ENCODE measurements at places on chromosomes 13 and 19. TPM values are rescaled to one million over a fixed set of nuclear protein-coding genes. Genes with fewer than 3 reads are reported as not detected.

DNA sequence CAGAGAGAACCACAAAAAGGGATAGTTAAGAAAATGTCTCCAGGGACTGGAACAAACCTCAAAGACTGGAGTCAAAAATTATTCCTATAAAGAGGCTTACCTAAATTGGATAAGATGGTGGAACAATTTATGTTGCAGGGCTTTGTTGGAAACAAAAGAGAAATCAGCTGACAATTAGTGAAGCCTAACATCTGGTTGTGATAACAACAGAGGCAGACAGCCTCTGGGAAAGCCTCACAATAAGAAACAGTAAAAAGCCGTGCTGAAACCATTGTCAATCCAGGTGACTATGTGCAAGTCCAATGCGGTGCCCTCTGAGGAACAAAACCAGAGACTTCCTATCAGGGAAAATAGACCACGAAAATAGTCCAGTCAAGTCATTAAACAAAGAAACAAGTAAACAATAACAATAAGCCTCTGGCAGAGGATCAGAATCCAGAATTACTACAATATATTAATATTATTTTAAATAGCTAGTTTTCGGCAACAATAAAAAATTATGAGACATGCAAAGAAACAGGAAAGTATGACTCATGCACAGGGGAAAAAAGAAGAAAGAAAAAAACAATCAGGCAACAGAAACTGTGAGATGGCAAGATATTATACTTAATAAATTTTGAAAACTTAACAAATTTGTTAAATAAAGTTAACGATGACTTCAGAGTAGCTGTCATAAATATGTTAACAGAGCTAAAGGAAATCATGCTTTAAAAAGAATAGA is 99.7 kb upstream of the RXFP2 start:
- no peak for DNase-seq

- DNase-seq: peak; percentile 88
Measured at GRCh38 chr19:48489608-48490216, 20.5 kb downstream of the CYTH2 start.

- DNase-seq: no peak
Measured at GRCh38 chr13:95254339-95254738, 46.9 kb downstream of the ABCC4 start.

- no peak for DNase-seq
Measured at GRCh38 chr19:35041548-35042055, at the start of gene HPN. Gene HPN, plus strand, starts transcription at chr19:35041721. Its CDS starts 786 bp downstream, at chr19:35042507.

GRCh38 chr19:46715975-46716671 is 791 bp downstream of the PRKD2 start:
- peak; percentile 41 for DNase-seq

GRCh38 chr19:5809053-5809452 is 4.2 kb downstream of the NRTN start:
- no peak for DNase-seq

DNA sequence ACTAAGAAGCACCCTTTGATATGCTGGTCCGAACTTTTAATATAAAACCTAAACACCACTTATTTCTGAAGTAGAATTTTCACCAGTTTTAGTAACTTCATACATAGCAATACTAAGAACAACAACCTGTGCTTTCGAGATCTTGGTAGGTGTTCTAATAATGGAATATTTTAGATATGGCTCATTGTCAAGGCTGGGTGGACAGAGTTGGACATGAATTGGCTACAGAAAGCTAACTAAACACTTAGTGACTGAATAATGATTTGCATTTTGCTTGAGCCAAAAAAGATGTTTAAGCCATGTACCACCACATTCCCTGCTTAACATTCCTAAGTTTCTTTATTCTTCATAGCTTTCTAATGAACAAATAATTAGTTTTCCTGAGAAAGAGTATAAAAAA is 344.3 kb upstream of the SGCG start:
- no peak for DNase-seq

DNA sequence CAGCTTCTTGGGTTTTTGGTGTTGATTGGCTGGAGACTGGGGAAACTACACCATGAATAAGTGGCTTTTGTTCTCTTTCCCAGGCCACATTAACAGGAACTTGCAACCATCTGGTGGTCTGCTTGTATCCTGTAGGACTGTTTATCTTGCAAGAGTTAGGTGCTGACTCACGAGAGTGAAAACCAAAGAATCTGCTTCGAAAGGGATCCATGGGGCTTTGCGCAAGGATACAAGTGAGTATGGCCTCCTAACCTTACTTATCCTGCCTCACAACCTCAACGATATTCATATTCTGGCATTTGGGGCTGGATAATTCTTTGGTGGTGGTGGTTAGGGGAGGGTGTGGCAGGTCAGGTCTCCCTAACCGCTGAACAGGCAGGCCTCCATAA is 4.7 kb upstream of the SIGLECL1 start:
- no peak for DNase-seq

GRCh38 chr13:84265257-84265764 is 383.0 kb upstream of the SLITRK1 start:
- DNase-seq: no peak

- no peak for DNase-seq
Measured at GRCh38 chr13:65937251-65937650, 1292.9 kb downstream of the PCDH9 start.

DNA sequence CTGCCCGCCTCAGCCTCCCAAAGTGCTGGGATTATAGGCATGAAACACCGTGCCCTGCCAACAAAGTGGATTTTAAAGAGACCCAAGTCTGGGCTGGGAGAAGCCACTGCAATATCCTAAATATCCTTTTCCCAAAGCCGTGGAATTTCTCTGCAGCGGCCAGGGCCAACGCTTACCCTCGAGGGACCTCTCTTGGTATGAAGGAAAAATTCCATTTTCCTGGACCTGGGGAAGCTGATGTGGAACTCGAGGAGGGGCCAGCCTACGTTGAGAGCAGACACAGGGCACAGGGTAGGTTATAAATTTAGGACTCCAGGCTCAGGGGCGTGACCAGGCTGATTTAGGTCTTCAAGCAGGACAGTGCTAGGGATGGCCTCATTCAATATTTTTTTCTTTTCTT is 17.7 kb upstream of the UPF1 start:
- no peak for DNase-seq

Gene OR4F17
- not detected for total RNA-seq

Gene ZNF709
- 1.5 TPM for total RNA-seq

Gene HRC
- total RNA-seq: not detected

Gene ZNF99
- total RNA-seq: not detected

Gene SLC10A2
- not detected for total RNA-seq

All from activated CD4-positive, alpha-beta memory T cell treated with anti-CD3 and anti-CD28 coated beads for 36 hours (primary cell).